ENCODE measurements at places on chromosomes 11 and 22. TPM values are rescaled to one million over a fixed set of nuclear protein-coding genes. Genes with fewer than 3 reads are reported as not detected.
A peak's percentile ranks its signal among the peaks of the same experiment; 100 is the strongest.

- DNase-seq: peak; percentile 90
These were observed 3.9 kb upstream of the TRIM34 start for GRCh38 chr11:5620651-5621521.

DNA sequence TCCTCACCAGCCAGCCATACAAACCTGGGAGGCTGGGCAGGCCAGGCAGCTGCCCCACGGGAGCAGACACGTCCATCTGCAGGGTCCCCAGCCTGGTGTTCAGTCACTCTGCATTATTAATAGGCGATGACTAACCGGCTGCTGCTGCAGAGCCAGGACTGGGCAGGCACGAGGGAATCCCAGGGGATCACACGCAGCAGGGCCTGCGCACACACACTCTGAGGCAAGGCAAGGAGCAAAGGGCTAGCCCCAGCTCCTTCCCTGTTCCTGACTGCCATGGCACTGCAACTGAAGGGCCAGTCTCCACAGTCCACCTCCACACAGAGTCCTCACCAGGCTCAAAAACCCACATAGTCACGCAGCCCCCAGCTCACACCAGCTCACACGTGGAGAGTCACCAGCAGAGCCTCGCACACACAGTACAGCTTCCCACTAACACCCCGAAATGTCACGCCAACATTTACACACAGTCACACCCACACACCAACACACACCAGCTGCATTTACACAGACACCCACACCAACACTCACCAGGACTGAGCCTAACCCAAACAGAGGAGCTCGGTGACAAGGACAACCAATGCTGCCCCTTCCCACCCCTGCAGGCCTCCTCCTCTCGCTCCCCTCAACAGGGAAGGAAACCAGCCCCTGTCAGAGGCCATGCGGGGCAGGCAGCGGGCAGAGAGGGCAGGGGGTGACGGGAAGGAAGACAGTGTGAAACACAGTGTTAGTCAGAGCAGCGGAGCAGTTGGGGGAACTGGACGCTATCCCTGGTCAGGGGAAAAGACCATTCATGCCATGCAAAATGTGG lies 47.3 kb downstream of the NRXN2 start:
- DNase-seq: peak; percentile 95

GRCh38 chr22:38753948-38754750 lies 1.6 kb downstream of the SUN2 start:
- peak; percentile 50 for DNase-seq

DNA sequence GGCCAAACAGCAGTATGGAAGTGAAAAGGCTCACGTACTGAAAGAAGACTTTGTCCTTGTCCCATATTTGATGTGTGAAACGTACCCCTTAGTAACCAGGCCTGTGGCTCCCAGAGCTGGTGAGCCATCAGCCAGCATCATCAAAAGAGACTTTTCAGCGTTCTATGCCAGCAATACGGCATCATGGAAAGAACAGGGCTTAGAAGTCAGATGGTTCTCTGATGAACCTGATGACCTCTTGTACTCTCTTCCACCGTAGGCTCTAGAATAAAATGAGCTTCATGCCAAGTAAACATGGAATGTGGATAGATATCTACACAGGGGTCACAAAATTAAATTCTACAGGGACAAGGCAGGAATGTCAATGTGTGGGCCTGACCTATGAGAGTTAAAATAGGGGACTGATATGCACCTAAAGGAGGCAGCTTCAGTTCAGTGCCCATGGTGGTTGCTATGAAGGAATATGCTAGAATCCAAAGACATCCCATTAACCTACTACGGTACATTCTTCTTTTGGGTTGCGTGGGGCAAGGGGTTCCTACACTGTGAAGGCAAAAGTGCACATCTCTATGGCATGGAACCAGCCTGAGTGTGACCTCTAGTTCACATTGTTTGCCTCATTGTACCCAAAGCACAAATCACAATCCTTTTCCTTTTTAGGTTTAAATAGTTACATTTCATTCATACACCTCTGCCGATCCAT lies 130.6 kb downstream of the ETS1 start:
- DNase-seq: no peak

Gene IGSF9B
- total RNA-seq: under 0.01 TPM

DNA sequence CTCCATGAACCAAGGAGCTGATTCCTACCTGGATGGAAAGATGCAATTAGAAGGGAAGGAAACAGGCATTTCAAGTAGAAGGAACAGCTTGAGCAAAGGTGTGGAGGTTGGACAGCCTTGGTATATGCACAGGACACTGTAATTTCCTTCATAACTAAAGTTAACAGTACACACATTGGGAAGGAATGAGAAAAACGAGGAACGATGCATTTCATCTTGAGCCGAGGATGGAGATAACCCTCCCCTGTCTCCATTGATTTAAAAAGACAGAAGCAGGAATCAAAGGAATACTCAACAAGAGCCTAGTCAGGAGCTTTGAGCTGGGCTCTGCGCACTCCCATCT lies 2.3 kb upstream of the PRG2 start:
- no peak for DNase-seq

DNA sequence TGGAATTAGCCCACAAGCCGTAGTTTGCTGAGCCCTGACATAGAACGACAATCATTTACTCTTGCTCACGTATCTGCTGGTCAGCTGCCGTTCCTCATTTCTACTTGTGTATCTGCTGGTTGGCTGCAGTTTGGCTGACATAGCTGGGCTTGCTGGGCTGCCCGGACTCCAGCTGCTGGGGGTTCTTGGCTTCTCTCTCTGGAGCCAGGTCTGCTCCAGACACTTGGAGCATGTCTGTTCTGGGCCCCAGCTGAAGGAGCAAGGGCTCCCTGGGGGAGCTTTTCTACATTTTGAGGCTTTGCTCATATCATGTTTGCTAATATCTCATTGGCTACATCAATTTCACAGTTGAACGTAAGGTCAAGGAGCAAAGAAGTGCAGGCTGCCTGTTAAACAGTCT lies 47.3 kb downstream of the PRDM11 start:
- no peak for DNase-seq

GRCh38 chr11:61416941-61417340 lies 12.8 kb downstream of the CPSF7 start:
- no peak for DNase-seq

GRCh38 chr11:121696177-121696871 lies 243.6 kb upstream of the SORL1-AS1 start:
- no peak for DNase-seq

GRCh38 chr11:48109046-48109666 lies 107.5 kb upstream of the OR4B1 start:
- DNase-seq: peak; percentile 52

Gene TSGA10IP
- not detected for total RNA-seq

DNA sequence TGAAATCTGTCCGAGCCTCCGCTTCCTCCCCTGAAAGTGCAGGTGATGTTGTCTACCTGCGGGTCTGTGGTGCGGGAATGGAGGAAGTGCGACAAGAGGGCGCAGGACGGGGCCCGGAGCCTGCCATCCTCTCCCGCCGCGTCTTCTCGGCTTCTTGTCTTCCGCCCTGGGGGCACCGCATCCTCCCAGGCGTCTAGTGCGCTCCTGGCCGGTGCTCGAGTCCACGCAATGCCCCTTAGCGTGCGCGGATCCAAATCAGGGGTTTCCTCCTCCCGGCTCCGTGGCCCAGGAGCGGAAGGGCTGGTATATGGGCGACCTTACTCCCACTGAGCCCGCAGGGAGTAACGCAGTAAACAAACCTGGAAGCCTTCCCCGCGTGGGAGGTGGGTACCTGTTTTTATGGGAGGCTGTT lies 405 bp downstream of the SFI1 start:
- peak; percentile 12 for DNase-seq

Gene FOLH1
- total RNA-seq: not detected

GRCh38 chr11:116285026-116285425 lies 487.8 kb downstream of the BUD13 start:
- no peak for DNase-seq

DNA sequence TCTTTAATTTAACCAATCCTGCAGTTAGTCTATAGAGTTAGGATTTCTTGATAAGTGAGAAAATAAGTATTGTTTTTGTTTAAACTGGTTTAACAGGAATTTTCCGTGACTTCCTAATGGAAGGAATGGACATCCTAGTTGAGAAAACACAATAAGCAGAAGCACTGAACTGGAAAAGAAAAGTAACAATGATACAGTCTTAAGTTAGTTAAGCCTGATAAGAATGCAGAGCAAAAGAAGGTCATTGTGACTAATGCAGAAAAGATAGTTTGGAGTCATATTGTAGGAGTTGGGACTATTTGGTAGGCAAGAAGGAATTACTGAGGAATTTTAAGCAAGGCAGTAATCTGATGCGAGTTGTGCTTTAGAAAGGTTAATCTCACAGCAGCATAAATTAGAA lies 11.7 kb downstream of the RNF141 start:
- DNase-seq: no peak

Gene GPR83
- not detected for total RNA-seq

Gene SCN3B
- total RNA-seq: not detected

- no peak for DNase-seq
These were observed 109.5 kb downstream of the RASSF10 start for GRCh38 chr11:13118650-13119049.

DNA sequence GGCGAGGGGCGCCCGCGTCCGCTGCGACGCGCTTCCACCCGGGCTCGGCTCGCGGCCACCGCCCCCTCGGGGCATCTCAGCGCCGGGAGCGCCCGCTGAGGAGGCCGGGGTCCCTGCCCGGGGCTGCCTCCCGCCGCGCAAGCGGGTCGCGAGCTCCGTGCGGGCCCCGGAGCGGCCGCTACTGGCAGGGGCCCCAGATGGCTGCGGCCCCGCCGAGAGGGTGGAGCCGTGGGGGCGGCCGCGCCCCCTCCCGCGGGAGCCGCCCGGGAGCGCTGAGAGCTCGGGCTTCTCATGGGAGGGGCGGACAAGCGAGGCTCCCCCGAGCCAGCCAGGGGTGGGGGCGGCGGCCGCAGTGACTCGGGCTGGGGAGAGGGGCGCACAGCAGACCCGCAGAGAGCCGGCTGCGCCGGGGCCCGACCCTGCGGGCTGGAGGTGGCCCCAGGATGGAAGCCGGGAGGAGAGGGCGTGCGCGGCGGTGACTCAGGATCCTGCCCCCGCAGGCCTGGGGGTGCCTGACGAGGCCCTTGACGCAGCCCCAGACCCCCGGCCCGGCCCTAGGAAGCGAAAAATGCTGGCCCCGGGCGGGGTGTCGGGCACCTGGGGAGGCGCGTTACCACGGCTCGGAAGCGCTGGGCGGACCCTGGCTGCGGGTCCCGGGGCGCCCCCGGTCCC lies 603 bp upstream of the ZFTA start:
- peak; percentile 11 for DNase-seq

- no peak for DNase-seq
These were observed 68.2 kb upstream of the CLTCL1 start for GRCh38 chr22:19359554-19360299.

Gene SBF1
- 76.2 TPM for total RNA-seq

GRCh38 chr11:4134806-4135205 lies 40.2 kb downstream of the RRM1 start:
- DNase-seq: peak; percentile 61

DNA sequence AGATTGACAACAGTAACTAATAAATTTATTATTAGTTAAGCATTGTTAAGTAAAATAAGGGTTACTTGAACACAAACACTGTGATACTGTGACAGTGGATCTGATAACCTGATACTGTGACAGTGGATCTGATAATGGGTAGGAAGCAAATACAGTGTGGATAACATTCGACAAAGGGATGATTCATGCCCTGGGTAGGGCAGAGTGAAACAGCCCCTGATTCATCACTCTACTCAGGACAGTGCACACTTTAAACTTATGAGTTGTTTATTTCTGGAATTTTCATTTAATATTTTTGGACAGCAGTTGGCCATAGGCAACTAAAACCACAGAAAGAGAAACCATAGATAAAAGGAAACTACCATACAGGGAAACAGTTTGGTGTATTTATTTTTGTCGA lies 60.8 kb upstream of the CTSC start:
- DNase-seq: peak; percentile 79

Gene EIF4ENIF1
- total RNA-seq: 11.9 TPM

Gene POTEH
- not detected for total RNA-seq

Gene PRODH
- total RNA-seq: not detected

DNA sequence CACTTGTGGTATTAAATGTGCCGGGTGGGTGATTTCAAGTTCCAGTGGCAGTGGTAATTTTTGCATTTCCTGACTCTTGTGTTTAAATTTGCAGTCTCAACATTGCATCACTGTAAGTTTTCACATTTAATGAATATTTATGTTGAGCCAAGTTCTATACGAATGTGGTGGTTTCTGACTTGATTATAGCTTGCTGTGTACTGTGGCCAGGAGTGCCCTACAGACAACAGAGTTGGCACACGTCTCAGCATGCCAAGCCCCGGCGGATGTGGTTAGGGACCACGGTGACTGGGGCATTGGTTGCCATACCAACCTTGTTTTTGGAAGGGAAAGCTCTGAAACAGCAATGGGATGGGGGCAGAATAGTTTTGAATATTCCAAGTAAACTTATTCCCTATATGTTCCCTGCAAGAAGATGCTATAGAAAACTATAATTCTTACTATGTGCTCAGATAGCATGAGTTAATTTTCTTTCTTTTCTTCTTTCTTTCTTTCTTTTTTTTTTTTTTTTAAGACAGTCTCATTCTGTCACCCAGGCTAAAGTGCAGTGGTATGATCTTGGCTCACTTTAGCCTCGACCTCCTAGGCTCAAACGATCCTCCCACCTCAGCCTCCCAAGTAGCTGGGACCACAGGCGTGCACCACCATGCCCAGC lies 16.0 kb downstream of the ZNRF3 start:
- peak; percentile 77 for DNase-seq

Gene SLC6A5
- not detected for total RNA-seq

GRCh38 chr11:32385998-32386397 lies 49.3 kb downstream of the WT1 start:
- peak; percentile 50 for DNase-seq

- no peak for DNase-seq
These were observed 31.3 kb downstream of the LMO1 start for GRCh38 chr11:8232414-8232813.

DNA sequence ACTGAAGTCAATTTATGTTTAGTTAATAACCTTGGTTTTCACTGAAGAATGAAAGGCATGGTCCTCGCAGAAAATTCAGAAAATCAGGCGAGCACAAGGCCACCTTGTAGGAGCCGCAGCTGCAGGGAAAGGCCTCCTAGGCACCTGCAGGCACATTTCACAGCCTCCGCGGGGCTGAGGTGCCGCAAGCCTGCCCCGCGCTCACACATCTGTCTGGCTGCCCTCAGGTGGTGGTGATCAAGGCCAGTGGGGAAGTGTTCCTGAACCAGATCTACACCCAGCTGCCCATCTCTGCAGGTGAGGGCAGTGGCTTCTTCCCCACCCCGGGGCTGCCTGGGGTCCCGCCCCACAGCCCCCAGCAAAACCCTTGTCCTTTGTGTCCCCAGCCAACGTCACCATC lies 10.5 kb downstream of the MUC5AC start:
- no peak for DNase-seq

DNA sequence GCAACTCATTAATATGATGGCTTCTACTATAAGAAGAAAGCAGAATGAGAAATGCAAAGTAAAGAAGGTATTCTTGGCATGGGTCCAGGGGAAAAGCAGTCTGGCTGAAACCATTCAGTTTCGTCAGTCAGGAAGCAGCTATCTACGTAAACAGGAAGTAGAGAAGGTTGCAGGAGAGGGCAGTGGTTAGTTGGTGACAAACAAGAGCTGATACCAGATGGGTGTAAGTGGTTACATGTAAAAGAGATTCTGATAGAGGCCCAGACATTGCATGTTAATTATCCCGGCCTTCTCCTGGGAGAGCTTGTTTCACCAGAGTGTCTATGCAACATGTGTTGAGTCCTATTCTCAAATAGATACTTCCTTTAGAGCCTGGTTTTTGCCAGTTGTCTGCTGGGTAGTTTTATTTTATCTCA lies 58.4 kb upstream of the PSMA1 start:
- DNase-seq: peak; percentile 7

- peak; percentile 98 for DNase-seq
These were observed 8.6 kb downstream of the C11orf91 start for GRCh38 chr11:33692013-33692504.

GRCh38 chr22:27987557-27987956 lies 68.5 kb upstream of the PITPNB start:
- DNase-seq: peak; percentile 59

All from LHCN-M2 (cell line).